Activated CD4-positive, alpha-beta T cell treated with anti-CD3 and anti-CD28 coated beads, Interleukin-2, amount 50 U/mL, for 4 hours (primary cell): ENCODE measurements at places on chromosomes 3 and 15.

GRCh38 chr3:10524270-10524669, 18.9 kb upstream of the ATP2B2 start:
- no peak for DNase-seq

DNA sequence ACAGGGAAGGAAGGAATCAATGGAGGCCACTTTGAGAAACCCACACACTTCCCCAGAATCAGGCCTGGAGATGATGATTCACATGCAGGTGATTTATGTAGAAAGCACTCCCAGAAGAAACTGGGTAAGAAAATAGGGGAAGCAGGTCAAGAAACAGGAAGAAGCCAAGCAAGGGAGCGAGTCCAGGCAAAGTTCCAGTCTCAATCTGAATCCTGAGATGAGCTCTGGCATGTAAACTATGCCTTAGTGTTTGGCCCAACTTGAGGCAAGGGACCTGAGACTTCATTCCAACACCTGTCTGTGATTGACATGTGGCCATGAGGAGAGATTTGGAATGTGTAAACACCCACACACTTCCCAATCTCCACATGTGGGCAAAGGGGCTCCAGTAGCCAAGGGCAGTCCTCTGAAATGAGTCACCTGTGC, 61.6 kb upstream of the CTNNB1 start:
- no peak for DNase-seq

DNA sequence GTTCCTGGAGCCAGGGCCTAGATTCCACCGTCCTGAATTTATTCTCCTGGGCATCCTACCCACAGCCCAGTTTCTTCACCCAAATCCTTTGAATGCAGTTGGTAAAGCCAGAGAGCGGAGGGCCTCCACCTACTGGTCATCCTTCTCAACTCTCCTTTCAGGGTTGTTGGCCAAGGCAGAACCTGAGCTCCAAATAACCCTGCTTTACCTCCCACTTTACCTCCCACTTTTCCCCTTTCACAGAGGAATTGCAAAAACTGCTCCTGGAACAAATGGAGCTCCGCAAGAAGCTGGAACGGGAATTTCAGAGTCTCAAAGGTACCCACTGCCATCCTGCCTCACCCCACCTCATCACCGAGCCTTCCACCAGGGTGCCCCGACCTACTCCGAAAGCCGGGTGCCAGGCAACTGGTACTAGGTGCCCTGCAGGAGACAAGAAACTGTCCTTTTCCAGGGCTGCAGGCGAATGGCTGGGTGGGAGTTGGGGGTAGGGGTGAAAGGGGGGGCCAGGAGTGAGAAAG, 6.8 kb downstream of the SKOR1 start:
- no peak for DNase-seq

DNA sequence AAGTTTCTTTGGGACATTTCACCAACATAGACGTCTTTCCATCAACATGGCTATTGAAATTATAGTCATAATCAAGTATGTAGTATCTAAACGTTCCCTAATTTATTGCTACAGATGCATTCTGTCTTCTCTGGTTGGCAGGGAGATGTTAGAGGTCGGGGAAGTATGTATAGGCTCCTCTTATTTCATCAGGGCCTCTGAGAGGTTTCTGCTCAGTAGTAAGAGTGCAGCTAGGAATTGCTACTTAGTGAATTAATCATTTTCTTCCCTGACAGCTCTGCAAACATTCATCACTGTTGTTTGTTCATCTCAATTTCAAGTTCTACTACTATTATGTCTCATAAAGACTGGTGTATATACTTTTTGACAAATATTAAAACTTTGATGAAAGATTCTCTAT, 309.7 kb upstream of the NR2F2 start:
- DNase-seq = no peak

DNA sequence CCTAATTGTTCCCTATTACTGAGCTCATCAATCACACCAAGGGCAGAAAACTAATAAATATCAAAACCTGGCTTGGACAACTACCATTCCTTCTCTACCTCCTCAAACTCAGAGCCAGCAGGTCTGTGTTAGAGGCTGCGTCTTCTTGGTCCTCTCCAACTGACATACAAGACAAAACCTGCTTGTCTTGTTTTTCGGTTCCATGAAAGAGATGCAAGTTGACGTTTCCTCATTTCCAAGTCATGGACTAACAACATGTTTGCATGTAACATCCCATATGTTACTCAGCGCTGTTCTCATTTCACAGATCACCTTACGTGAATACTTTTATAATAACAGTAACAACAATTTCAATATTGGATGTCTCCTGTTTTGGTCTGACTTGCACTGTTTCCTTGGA, 110.9 kb downstream of the LMLN start:
- DNase-seq = no peak

DNA sequence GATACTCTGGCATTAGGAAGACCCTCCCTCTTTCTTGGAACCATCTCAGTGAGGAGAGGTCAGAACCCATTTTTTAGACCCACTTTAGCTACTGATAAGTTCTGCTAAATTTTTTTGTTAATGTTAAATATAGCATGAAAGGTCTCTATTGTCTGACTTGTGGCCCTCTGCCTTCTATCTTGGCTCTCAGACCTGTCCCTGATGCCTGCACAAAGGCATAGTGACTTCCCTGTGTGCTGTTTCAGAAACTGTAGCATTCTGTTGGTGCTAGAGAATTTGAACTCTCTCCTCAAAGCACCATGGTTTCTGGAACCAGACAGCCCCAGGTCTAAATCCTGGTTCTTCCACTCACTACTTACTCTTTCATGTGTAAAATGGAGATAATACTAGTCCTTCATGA, 15.4 kb downstream of the MAPKBP1 start:
- no peak for DNase-seq

DNA sequence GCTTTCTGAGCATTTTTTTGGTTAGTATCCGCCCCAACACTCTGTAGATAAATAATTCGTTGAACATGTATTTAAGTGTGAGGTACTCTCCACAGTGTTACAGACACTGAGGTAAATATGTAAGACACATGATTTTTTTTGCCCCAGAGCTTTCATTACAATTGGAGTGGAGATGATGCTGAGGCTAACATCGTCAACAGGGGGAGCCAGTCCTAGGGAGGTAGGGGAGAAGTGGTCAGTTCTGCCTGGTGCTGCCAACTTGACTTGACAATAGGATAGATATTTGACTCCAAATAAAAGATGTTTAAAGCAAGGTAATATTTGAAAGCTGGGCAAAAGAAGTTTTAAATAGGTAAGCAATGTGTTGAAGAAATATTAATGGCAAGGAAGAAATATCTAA, 295.7 kb downstream of the UNC13C start:
- no peak for DNase-seq

DNA sequence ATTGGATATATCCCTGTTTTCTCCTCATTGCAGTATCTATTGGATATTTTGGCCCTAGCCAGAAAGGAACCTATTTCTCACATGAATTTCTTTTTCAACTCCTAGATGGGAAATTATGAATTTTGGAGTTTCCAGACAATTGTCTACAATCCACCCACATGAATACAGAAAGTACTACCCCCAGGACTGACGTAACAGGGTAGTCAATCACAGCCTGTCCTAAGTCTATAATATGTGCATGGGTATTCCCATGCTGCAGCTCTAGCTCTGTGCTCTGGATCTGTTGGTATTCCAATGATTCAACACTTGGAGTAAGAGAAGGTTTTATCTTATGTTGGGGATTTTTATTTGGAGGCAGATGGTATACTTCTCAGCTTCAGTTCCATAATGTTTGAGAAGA, 393.1 kb upstream of the ARRDC4 start:
- DNase-seq = no peak

DNA sequence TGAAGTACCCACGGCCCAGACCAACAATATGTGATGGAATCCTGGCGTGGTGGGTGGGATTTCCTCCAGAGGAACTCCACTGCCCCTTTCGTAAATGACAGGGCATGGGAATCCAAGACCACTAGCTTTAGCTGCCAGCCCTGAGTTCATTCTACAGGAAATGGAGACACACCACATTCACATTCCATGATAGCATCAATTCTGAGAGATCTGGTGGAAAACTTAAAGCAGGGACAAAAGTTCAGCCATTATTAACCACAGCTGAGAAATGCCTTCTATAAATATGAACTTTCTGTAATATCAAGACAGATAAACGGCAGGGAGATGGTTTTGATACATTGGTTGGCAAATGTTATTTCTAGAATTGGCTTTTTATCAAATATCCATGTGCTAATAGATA, 98.2 kb downstream of the FBN1 start:
- DNase-seq = no peak

- peak; percentile 53 for DNase-seq
Observed at GRCh38 chr15:90603893-90604292, 74.2 kb downstream of the CRTC3 start.

- DNase-seq = no peak
Observed at GRCh38 chr15:92011611-92012367, 158.3 kb downstream of the SLCO3A1 start.

GRCh38 chr3:64133272-64133671, 92.0 kb downstream of the PRICKLE2 start:
- no peak for DNase-seq

DNA sequence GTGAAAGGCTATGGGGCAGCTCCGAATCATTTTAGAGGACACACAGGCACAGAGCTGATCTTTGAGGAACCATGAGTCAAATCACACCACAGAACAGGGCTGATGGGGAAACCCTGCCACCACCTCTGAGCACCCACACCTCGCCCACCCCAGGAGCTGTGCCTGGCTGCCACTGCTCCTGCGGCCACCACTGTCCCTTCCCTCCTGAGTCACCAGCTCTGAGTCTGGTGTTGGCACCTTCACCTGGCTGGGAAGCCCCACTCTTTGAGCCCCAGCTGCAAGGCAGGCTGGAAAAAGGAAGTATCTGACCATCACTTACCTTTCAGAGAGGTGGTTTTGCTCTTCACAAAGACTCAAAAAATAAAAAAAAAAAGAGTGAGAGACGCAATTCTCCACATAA, 63.6 kb upstream of the MEF2A start:
- no peak for DNase-seq
